ENCODE measurements at places on chromosomes 7 and 10.
A peak's percentile ranks its signal among the peaks of the same experiment; 100 is the strongest.

DNA sequence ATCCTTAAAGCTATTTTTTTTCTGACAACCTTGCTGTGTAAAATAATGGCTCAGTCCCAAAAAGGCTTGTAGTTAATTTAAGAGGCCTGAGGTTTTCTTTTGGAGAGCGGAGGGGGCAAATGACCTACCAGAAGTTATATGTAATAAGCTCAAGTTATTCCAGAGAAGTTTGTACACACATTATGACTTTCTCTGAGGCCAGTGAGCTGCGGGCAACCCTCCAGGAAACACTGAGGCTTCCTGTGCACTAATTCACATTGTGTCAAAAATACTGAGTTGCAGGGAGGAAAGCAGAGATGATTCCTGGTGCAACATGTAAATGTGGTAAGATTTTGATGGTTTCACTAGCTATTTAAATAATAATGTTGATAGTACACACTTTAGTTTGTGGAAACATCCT is 188.6 kb downstream of the DIP2C start:
- DNase-seq, result no peak

DNA sequence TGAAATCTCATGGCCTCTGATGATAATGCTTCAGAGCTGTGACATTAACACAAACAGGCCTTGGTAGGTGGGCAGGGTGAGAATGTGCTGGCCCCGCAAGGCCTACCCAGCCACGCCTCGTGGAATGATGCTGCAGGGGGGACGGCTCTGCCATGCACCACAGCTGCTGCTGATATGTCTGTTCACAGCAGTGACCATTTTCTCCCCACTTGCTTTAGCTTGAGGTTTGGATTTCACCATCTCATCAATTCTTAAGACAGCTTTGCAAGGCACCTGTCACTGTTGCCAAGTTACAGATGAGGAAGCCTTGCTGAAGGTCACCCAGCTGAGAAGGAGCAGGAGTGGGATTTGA is 128.3 kb downstream of the PTPN20 start:
- no peak for DNase-seq

DNA sequence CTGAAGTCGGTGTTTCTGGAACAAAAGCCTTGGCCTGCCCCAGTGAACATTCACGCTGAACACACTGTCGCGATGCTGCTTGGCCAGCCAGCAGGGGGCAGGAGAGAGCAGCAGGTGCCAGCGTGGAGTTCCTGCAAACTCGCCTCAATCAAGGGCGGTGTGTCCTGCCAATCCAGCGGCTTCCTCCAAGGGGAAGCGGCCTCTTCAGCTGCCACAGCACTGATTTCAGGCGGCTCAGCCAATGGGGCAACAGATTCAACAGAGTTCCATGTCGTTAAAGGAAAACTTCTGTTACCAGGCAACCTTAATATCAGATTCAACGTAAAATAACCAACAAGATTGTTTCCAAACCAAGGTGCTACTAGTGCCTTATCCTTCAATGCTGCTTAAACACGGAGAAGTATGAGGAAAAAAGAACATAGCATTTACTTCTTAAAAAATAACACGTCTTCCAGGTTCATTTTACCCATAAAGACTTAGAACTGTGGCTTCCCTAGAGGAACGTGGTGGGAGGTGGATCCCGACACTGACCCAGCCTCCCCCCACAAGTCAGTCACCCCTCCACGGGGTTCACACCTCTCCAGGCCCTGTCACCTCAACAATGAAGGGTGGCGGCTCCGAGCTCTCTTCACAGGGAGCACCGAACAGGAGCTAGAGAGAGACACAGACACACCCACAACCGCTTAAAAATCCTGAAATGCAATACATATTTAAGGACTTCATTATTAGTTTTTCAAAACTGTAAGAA is 178.2 kb downstream of the DIP2C start:
- DNase-seq, result peak; percentile 88

- DNase-seq, result no peak
Observed at GRCh38 chr10:97058521-97058920, 127.2 kb downstream of the SLIT1 start.

DNA sequence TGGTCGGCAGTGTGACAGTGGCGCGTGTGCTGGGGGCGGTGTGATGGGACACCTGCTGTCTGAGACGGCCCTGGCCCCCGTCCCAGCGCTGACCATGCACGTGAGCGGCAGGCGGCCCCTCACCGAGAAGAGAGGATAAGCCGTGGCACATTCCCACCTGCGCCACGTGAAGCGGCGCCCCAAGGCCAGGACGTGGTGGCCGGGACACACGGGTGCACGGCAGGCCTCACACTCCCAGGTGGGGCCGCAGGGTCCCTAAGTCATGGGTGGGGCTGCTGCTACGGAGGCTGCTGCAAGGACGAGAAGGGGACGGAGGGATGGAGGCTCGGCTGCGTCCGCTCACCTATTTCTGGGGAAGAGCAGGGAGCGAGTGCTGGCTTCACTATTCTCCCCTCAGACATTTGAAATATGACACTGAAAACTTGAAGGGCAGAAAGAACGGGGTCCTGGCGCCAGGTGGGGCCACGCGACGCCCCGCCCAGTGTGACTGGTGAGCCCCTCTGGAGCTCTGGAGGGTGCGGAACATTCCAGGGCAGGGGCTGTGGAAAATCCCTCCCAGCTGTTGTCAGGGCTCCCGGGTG is 7.5 kb downstream of the CYP2W1 start:
- no peak for DNase-seq

DNA sequence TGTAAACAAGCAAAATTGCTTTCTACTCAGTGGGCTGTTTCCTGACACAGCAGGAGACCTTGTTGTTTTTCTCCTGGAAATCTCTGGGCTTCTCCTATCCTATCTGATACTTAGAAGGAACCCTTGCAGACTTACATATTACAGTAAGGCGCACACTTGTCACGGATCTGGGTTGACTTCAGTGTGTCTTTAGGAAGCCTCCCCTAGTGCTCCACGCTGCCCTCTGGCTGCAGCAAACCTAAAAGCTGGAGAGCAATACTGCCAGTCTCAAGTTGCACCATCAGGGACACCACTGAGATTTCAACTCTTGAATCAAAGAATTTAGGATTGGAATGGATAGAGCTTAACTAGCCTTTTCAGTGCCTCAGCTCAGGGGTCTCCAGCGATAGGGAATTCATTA is 495.3 kb downstream of the LRMDA start:
- peak; percentile 7 for DNase-seq

- DNase-seq, result no peak
Observed at GRCh38 chr10:99854860-99855259, 72.4 kb downstream of the ABCC2 start.

DNA sequence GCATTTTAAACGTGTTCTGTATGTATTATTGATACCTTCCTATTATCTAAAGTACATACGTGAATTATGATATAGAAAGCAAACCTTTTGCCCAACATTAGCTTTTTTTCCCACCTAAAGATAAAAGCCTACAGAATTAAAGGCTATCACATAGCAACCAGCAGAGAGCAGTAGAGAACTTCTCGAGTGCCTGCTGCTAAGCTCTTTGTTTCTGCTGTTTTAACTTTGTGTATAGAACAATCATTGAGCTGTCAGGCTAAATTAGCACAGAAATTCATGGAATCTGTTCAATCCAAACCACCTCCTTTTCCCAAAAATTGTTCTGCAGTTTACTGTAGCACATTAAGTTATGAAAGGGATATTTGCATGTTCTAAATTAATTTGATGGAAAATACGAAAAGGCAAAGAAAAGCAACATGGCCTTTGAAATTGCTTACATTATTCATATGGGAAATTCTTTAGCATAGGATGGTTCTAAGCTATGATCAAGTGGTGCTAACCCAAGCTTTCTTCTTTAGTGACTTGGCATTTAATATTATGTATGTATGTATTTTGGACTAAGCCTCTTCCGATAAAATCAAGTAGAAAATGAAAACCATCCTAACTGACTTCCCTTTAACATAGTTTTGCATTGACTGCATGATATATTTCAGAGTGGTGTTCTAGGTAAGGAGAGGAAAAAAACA is 1288.5 kb downstream of the GATA3 start:
- DNase-seq, result no peak

DNA sequence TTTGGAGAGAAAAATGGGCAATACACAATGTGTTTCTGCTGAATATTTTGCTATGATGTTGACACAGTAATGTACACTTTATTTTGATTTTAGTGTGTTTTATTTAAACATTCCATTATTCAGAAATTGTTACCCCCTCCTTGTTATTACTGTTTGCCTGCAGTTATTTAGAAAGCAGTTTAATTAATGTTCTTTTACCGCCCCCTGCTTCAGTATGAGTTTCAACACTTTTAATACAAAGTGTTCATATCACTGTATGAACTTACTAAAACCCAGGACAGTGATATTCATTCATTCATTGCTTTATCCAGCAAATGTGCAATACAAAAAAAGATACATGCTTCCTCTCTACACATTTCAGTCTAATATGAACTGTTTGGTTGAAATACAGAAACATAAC is 159.3 kb downstream of the AUTS2 start:
- DNase-seq, result no peak

DNA sequence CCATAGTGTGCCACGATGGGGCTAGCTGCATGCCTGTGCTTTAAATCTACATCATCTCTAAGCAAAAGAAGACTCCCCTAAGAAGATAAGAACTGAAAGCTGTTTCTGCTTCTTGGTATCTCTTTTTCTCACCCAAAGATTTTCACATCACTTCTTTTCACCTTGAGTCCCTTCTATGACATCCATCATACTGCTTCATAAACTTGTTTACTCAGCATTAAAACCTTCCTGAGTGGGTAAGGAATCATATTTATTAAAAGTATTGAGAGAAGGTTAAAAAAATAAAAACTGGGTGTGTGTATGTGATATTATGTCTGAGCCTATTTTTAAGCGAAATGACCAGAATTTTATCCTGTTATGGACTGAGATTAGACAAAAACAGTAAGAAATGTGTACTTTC is 150.3 kb downstream of the HPSE2 start:
- DNase-seq, result no peak

- DNase-seq, result no peak
Observed at GRCh38 chr7:29413626-29414136, 150.0 kb upstream of the PRR15 start.

DNA sequence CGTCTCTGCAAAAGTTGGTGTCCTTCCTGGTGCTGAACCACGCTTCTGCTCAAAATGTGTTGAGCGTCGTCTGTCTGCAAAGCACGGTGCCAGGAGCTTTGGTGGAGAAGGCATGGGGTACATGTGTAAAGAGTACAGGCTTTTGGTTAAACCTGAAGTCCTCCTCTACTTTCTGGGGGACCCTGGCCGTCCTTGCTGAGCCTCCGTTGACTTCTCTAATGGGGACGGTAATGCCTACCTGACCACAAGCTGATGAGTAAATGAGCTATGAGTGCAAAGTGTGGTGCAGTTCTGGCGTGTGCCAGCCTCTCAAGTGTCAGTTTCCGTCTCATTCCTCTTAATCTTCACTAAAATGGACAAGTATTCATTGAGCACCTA is 527 bp upstream of the HERPUD2 start:
- peak; percentile 43 for DNase-seq

DNA sequence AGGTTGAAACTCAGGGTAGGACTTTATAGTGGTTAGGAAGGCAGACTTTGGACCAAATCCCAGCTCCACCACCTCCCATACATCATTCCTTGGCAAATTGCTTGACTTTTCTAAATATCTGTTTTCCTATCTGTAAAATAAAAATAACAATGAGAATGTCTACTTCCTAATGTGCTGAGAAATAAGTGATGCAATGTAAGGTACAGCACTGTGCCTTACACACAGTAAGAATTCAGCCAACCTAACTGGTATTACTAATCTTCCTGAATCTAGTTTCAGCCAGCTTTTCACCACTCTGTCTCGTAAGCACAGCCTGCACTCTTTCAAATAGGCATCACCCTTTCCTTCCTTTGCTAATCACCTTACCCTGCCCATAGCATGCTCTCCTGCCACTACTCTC is 9.7 kb downstream of the PRLHR start:
- DNase-seq, result no peak

GRCh38 chr10:114753126-114753525 is 68.5 kb upstream of the FHIP2A start:
- no peak for DNase-seq

DNA sequence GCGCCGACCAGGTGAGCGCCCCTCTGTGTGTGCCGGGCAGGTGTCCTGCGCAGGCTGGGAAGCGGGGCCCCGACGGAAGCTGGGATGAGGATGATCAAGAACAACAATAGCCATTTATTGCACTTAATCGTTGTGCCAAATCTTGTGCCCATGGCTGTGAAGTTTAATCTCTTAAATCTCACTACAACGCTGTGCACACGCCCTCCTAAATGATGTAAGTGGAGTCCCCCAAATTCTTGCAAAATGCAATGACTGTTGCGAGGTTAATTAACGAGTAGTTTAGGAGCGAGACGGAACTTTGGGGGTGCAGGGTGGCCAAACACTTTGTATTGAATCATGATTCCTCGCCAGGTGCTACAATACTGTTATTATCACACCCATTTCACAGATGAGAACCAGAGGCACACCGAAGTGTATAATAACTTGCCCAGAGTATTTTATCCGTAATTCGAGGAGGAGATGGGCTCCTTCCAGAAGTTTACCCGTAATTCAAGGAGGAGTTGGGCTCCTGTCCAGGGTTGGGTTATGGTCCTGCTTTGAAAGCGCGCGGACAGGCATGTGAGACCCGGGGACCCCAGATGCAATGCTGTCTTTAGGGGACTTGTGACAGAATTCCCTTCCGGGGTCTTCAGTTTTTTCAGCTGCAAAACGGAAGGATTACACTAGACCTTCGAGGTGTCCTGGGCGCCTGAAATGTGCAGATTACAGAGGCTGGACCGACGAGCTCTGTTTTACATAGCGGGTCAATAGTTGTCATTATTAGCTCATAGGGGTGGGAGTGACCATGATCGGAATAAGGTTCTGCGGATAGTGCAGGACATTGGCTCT is 1.0 kb downstream of the FFAR4 start:
- no peak for DNase-seq

DNA sequence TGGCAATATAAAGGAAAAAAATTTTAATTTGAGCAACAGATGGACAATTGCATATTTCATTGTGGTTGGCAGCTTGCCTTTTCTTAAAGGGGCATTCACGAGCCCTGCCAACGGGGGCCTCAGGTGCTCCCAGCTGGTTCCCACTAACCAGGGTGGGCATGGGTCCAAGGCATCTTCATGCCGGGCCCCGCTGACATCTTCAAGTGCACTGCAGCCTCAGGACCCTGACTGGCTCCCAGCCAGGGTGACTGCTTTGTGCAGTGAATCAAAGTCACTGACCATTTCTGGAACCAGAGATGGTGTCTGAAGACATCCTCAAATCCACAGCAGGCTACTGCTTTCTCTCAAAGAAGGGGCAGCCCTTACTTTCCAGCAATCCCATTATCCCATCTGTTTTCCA is 275.2 kb upstream of the MGMT start:
- DNase-seq, result no peak

GRCh38 chr7:97460433-97460832 is 271.5 kb upstream of the TAC1 start:
- no peak for DNase-seq

- no peak for DNase-seq
Observed at GRCh38 chr7:22351878-22352277, 5.1 kb downstream of the RAPGEF5 start.

GRCh38 chr7:98771941-98772603 is 97.7 kb downstream of the TMEM130 start:
- no peak for DNase-seq

GRCh38 chr10:126186766-126187165 is 201.5 kb downstream of the ADAM12 start:
- no peak for DNase-seq
